ENCODE measurements at places on chromosomes 7 and 10. TPM values are rescaled to one million over a fixed set of nuclear protein-coding genes. Genes with fewer than 3 reads are reported as not detected.

HOXA6 gene
- not detected for total RNA-seq

BBIP1 gene
- 77.6 TPM for total RNA-seq

CCL24 gene
- not detected for total RNA-seq

SERPINE1 gene
- total RNA-seq, result not detected

EIF5AL1 gene
- total RNA-seq, result not detected

EZH2 gene
- 43.5 TPM for total RNA-seq

AZGP1 gene
- not detected for total RNA-seq

COL13A1 gene
- total RNA-seq, result 5.0 TPM

CLDN15 gene
- total RNA-seq, result 5.9 TPM
